Glutamatergic neuron (in vitro differentiated cells): ENCODE measurements at places on chromosomes 6 and 20. TPM values are rescaled to one million over a fixed set of nuclear protein-coding genes. Genes with fewer than 3 reads are reported as not detected.

DDRGK1 gene
- 59.3 TPM for total RNA-seq

C6orf120 gene
- total RNA-seq = 29.7 TPM

PI3 gene
- not detected for total RNA-seq

MUC21 gene
- total RNA-seq = not detected

SLA2 gene
- total RNA-seq = not detected

OR10C1 gene
- not detected for total RNA-seq

SIRPB2 gene
- not detected for total RNA-seq

SIRPB1 gene
- not detected for total RNA-seq

FLRT3 gene
- total RNA-seq = 5.7 TPM

KHDRBS2 gene
- total RNA-seq = 19.7 TPM

TTLL9 gene
- total RNA-seq = 1.5 TPM

TBX18 gene
- 5.1 TPM for total RNA-seq

GNRH2 gene
- total RNA-seq = 1.2 TPM

- DNase-seq = no peak
These were observed 113.0 kb downstream of the ERMARD start for GRCh38 chr6:169864148-169865020.

GRCh38 chr20:46060301-46060881 is 29.4 kb downstream of the NCOA5 start:
- no peak for DNase-seq

DNA sequence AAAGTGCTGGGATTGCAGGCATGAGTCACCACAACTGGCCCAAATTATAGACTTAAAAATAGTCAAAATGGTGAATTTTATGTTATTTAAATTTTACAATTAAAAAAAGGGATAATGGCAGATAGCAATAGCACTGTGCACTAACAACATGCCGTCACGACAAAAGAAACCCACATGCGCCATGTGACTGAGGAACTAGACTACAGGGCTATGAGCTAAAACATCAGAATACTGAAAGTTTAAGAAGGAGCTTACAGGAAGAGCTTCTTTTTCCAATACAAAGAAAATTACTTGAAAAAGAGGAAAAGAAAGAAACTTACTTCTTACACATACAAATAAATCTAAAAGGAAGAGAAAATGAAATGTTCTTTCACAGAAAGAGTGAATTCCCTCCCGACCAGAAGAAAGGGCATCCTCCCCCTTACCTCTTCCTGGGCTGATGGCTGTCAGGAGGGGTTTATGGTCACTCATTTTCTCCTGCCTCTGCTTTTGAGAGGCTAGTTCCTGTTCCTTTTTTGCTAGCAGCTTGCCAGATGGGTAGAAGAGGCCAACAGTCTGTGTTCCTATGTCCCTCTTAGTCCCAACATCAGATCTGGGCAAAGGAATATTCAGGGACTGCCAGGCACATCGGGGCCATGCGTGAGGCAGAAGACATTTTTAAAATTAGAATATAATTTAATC is 54.5 kb downstream of the DZANK1 start:
- DNase-seq = no peak

GRCh38 chr20:5621305-5621704 is 128.9 kb upstream of the SHLD1 start:
- no peak for DNase-seq

- DNase-seq = no peak
These were observed 6.2 kb downstream of the TMEM200A start for GRCh38 chr6:130371921-130372420.

DNA sequence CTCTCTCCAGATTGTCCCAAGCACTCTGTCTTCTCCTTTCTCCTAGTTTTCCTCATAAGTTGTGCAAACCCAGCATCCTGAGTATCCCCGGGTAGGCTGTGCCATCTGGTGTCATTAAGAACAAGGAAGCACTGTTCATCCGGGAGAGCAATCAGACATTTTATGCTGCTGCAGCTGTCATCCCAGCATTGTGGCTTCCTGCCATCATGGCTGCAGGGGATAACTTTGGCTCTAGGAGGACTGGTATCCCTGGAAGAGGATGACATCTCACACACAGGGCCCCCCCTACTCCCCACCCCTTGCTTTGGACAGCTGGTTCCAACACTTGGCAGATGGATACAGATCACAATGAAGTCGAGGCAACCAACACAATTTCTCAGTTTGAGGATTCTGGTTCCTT is 1195.1 kb upstream of the MAP3K7 start:
- DNase-seq = peak; percentile 56

DNA sequence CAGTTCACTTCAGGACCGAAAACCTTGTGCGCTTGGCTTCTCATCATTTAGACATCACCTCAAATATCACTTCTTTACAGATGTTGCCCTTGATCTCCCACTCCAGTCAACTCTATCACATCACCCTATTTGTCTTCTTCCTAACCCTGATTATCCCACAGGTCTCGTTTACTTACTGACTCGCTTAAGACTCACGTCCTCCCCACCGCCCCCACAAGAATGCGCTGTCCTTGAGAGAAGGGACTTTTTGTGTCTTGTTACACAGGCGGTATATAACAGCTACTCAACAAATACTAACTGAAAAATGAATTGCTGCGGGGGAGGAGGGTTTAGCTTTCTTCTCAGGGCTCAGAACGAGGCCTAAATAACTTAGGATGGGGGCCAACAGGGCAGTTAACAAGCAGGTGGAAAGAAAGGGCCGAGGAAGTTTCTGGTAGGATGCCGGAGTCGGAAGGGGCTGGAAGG is 527 bp downstream of the TOMM34 start:
- DNase-seq = no peak

GRCh38 chr20:50338479-50339391 is 148.1 kb downstream of the CEBPB start:
- DNase-seq = no peak

- DNase-seq = no peak
These were observed 215.0 kb upstream of the PLCB4 start for GRCh38 chr20:8853805-8854338.

DNA sequence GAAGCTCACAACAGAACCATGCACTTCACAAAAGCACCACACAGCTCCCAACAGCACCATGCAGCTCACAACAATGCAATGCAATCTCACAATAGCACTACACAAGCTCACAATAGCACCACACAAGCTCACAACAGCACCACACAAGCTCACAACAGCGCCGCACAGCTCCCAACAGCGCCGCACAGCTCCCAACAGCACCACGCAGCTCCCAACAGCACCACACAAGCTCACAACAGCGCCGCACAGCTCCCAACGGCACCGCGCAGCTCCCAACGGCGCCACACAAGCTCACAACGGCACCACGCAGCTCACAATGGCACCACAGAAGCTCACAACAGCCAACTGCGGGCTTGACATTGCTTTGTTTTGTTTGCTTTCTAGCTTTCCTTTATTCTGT is 198.1 kb downstream of the DLL1 start:
- no peak for DNase-seq

DNA sequence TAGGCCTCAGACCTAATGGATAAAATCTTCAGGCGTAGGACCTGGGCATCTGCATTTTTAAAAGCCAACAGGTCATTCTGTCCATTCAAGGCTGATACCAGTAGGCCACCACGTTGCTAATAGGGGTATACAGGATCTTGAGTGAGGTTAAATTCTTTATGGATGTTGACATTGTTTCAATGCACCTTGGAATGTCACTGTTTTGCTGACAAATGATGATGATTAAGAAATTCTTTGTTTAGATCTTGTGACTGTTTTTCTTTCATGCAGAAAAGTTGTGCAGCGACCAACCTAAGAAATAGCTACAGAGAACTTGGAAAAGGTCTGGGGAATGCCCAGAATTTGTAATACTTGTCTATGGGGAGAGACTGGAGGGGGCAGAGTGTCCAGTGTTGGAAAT is 101.1 kb upstream of the CLDN20 start:
- DNase-seq = no peak

- DNase-seq = no peak
These were observed 119.3 kb downstream of the RNASET2 start for GRCh38 chr6:166836785-166837718.

DNA sequence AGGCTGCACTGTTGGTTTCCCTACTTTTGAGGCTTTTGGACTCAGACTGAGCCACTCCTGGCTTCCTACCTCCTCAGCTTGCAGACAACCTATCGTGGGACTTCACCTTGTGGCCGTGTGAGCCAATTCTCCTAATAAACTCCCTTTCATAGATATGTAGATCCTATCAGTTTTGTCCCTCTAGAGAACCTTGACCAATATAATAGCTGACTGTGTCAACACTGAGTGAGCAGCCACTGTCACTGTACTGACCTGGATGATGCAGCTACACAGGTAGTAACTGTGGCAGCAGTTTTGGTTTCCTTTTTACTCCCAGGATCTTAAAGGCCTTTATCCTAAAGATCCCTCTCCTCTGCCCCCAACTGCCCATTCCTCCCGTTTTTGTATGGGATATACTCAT is 70.2 kb downstream of the SLC22A3 start:
- DNase-seq = no peak

GRCh38 chr6:39573541-39573940 is 151.7 kb downstream of the KIF6 start:
- DNase-seq = no peak

- no peak for DNase-seq
These were observed 36.8 kb upstream of the ME1 start for GRCh38 chr6:83467620-83468036.

DNA sequence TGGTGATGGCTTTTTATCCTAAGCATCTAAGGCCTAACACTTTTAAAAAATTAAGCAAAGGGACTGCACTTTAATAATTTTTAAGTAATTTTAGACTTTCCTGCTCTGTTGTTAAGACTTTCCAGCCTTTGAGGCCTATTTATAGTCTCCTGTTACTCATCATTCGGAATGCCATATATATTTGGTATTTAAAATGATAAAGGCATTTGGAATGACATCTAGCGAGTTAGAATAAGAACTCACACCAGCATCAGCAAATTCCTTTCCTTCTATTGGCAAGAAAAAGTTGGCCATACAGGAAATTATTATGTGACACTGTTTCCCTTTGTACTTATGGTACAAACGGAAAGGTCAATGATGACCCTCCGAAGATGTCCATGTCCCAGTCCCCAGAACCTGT is 88.1 kb upstream of the STMND1 start:
- DNase-seq = no peak

DNA sequence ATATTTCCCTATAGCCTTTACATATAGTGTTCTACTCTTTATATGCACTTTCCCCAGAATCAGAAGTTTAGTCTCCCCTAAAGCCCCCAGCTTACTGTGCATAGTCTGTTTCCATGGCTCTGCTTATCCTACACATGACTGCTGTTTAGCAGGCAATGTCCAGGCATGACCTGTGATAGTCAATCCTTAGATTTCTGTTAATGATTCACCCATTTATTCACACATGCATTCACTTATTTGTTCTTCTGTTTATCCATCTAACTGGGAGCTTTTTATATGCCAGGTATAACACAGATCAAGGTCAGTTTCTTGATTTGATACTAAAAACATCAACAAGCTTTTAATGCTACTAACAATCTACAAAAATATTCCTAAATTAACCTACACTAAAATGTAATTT is 300.8 kb downstream of the PHF3 start:
- DNase-seq = no peak

GRCh38 chr6:159914565-159914923 is 23.8 kb downstream of the MAS1 start:
- DNase-seq = no peak

GRCh38 chr20:17295151-17295726 is 68.4 kb downstream of the PCSK2 start:
- no peak for DNase-seq

DNA sequence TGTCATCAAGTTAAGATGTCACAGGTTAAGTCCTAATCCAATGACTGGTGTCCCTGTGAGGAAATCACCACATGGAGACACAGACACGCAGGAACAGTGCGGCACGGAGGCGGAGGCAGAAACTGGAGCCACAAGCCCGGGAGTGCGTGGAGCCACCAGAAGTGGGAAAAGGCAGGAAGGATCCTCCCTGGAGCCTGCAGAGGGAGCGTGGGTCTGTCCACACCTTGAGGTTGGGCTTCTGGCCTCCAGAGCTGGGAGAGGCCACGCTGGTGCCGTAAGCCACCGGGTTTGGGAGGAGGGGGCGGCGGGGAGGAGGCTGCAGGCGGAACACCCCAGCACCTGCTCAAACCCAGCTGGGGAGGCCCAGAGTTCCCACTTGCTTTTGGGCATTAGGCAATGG is 3.8 kb downstream of the CABLES2 start:
- DNase-seq = no peak

- DNase-seq = no peak
These were observed 8.8 kb downstream of the GNL1 start for GRCh38 chr6:30547454-30547853.

DNA sequence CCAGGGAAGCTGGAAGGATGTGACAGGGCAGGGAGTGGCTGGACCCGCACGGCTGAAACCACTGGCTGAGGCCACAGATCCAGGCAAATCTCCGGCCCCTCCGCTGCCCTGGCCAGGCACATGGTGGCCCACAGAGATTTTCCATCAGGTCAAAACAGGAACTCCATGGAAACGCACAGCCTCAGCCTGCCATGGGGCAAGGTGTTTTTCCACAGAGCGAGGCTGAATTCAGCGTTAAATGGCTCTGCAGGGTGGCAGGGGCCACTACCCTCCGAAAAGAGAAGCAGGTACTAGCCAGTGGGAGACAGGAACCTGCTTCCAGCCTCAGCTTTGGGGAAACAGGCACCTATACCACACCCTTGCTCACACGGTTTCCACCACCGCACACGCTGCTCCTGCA is 53.1 kb downstream of the PREX1 start:
- no peak for DNase-seq

DNA sequence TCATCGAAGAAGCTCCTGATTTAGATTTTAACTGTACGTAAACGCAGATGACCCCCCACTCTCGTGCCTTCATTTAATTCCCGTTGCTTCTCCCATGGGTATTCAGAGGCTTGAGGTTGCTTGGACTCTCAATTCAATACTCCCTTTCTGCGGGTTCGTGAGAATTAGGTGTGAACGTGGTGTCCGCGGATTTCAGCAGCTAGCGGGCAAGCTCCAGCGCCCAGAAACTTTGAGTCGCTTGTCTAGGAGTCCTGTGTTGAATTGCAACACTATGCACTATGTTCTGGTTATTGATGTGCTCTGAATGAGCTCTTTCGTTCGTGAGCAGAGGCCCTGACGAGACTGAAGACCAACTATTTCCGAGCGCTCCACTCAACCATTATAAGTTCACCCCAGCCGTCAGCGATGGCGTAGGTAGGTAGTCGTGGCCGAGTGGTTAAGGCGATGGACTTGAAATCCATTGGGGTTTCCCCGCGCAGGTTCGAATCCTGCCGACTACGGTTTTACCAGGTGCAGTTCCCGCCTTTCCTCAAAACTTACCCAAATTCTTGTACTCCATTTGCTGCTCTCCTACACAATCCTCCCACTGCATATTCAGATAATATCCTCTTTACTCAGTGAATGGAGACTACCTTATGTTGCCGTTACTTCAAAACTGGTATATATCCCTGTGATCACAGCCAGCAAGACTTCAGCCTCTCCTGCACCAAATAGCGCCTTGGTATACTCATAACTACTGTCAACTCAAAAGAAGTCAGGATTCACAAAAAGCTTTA is 72.6 kb upstream of the ZNF184 start:
- DNase-seq = no peak

GRCh38 chr6:146883640-146884531 is 285.1 kb downstream of the ADGB start:
- DNase-seq = no peak

DNA sequence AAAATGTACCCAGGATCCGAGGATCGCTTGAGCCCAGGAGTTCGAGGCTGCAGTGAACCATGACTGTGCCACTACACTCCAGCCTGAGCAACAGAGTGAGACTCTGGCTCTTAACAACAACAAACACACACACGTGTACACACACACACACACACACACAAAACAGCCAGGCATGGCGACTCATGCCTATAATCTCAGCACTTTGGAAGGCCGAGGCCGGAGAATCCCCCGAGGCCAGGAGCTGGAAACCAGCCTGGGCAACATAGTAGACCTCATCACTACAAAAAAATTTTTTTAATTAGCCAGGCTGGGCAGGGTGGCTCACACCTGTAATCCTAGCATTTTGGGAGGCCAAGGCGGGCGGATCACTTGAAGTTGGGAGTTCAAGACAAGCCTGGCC is 23.3 kb upstream of the ARFGEF2 start:
- no peak for DNase-seq
